ENCODE measurements at places on chromosomes 11 and 22.

- DNase-seq: no peak
These were observed 25.8 kb downstream of the ART5 start for GRCh38 chr11:3615998-3616397.

DNA sequence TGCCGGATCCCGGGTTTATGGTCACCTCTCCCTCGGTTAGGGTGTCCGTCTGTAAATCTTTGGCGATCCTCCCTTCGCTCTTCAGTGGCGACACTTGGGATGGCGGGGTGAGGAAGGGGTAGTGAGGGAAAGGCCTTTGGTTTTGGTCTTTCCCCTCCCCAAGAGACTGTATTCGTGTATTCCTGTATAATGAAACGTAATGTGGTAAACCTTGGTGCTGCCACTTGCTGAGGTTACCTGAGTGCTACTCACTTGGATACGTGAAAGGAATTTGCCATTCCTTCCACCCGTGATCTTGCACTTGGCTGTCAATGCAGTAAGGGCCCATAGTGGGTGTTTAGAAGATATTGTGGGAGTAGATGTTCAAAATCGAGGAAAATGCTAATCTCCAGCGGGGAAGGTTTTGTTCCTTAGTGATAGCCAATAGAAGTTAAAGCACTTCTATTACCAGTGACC, 578 bp upstream of the NUP160 start:
- no peak for DNase-seq

DNA sequence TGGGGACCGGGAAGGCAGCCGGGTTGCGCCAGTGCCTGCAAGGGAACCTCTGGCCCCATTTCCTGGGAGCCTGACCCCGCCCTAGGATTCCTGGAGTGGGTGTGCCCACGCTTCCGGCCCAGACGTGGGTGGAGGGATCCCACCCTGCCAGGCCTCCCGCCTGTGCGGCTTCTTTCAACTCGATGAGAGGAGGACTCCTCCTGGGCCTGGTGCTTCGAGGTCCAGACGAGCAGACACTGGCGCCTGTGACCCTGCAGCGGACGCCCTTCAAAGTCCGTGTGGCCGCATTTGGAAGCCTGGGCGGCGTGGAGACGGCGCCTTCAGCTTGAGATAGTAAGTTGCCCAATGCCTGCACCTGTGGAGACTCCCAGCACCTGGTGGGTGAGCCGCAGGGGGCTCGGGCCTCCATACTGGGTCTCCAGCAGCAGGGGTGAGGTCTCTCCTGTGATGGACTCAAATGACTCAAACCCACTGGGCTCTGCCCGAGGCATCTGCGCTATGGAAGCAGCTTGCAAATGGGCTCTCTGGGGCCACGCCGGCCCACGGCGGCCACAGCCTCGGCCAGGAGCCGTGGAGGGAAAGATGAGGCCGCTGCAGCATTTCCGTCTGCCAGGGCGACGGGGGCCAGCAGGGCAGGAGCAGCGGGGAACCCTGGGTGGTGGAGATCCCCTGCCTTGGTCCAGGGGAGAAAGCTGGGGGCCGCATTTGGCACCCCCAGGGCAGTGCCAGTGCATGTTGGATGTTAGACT, 64.3 kb upstream of the PPARA start:
- DNase-seq: no peak

DNA sequence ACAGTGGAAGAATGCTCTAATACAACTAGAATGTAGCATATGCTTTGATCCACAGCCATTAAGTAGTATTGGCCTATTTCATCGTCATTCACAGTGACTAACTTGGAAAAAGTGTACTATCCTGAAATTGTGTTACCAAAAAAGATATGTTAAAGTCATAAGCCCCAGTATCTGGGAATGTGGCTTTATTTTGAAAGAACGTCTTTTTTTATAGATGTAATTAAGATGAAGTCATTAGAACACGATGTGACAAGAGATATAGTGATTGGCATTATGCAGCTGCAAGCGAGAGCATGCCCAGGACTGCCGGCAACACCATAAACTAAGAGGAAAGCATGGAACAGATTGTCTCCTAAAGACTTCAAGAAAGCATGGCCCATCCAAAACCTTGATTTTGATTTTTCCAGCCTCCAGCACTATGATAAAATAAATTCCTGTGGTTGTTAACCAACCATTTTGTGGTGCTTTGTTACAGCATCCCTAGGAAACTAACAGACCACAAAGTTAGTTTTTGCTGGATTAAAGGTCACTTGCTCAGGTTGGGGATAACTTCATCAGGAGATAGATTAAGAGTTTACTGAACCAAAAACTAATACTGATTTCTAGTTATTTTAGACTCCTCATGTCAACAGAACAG, 870.6 kb upstream of the LRRC4C start:
- no peak for DNase-seq

DNA sequence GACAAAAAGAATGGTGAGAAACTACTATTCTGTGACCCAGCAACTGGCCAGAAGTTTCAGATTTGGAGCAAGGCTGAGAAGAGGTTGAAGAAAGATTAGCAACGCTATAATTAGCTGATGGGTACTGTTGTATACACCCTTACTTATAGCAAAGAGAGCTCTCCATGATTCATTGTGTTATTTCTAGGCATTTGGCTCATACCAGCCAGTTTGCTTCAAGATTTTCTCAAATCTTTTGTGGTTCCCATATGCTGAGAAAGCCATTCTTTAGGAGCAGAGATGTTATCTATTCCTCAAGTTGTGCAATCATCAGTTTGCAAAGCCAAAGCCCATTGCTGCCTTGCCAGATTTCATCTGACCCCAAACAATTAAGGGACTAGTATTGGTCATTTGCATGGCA, 179.4 kb downstream of the ETS1 start:
- no peak for DNase-seq

GRCh38 chr11:8706673-8707432, 24.3 kb downstream of the RPL27A start:
- no peak for DNase-seq

GRCh38 chr11:297586-298405, 1.5 kb downstream of the IFITM5 start:
- peak; percentile 80 for DNase-seq

DNA sequence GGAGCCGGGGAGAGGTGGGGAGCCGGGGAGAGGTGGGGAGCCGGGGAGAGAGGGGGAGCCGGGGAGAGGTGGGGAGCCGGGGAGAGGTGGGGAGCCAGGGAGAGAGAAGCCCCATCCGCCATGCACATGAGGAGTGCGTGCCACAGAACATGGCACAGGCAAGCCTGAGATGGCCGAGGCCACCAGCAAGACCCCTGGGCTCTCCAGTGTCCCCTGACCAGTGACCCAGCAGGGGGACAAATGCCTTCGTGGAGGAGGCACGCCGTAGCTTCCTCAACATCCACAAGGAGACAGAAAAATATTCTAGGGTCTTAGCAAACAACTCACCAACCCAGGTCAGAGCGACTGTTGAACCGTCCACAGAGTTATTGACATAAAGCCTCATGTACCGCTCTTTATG, 618.8 kb downstream of the TBC1D22A start:
- no peak for DNase-seq

GRCh38 chr11:85827748-85828639, 17.1 kb upstream of the SYTL2 start:
- DNase-seq: no peak

DNA sequence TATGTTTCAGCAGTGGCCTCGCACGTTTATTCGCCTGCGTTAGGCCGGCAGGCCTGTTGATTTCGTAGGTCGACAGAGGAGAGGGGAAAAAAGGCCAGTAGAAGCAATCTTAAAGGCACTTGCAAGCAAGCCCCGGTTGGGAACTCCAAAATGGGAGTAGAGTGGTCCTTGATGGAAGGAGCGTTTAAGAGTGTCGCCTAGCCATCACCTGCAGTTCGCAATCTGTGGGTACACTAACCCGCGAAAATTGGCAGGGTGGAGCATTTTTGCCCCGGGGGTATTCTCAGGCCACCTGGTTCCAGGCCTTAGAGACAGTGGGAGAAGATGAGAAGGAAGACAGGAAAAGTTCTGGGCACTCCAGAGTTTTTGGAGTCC, 1.1 kb downstream of the EWSR1 start:
- DNase-seq: no peak

DNA sequence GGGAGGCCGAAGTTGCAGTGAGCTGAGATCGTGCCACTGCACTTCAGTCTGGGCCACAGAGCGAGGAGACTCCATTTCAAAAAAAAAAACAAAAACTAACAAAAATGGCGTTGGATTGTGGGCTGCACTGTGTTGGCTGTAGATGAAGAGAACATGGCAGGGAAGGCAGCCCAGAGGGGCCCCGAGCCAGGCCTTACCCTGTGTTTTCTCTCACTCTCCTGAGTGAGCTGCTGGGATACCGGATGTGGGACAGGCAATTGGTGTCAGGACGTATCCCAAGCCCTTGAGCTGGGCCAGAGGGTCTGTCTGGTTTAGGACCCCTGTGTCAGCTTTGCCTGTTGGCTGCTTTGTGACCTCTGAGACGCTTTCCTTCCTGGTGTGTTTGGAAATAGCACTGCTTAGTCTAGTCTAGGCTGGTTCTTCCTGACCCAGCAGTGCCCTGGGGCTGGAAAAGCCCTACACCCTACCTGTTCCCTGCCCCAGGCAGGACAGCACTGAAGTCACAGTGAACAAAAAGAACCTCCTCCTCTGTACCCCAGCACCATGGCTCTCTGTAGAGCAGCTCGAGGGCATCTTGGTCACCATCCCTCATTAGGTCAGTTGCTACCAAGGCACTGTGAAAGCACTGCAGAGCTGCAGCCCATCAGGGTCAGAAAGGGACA, 17.8 kb downstream of the CHADL start:
- DNase-seq: no peak

DNA sequence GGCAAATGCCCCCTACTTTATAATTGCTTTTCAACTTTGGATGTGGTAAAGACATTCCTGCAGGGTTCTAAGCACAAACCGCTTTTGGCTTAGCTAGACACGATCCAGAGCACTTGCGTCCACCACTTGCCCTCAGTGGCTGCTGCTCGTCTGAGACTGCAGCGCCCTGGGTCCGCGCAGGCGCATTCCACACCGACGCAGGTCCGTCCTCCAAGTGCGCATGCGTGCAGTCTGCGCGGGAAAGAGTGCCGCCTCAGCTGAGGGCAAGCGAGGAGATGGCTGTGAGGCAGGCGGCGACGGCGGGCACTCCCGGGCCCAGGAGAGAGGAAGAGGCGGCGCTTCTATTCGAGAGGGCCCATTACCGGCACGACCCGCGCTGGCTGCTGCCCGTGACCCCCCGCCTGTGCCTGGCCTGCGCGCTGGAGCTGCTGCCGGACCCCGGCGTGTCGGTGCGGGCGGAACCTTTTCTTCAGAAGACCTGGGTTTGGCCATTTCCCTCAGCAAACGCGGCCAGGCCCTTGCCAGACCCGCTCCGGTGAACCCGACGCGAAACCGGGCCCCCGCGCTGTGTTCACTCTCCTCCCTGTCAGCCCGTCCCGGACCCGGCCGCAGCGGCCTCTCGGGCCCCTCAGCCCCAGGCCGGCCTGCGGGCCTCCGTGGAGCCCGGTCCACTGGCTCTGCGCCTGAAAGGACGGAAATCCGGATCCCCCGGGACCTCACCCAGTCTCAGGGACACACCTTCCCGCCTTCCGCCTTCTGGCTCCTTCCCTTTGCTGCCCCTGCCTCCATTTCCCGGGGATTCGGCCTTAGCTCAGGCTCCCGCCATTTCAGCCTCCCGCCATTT, at the start of gene MEI1:
Gene MEI1, plus strand, starts transcription at position 240 of the 844 bp plus-strand sequence. Its CDS starts 36 bp downstream, at position 276.
- peak; percentile 91 for DNase-seq

GRCh38 chr11:123505546-123506299, 75.7 kb downstream of the GRAMD1B start:
- DNase-seq: no peak

DNA sequence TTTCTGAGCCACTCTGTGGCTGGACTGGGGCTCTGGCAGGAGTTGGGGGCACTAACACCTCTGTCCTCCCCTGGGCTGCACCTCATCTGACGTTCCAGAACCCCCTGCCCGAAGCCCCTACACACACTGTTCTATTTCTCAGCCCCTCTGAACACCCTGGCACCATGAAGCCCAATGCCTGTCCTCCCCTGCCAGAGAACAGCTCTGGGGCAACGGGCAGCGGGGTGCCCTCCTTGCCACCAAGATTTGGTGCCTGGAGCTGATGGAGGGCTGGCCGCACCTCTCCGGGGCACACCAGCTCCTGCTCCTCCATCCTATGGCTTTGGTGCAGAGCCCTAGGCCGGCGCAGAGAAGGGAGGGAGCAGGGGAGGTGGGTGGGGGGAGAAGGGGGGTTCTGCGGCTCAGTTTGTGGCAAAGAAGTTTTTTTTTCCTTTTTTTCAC, 16.3 kb downstream of the DUSP8 start:
- DNase-seq: no peak

- DNase-seq: no peak
These were observed 83.9 kb downstream of the OR5AK2 start for GRCh38 chr11:57072640-57073039.

- DNase-seq: peak; percentile 78
These were observed 2.8 kb upstream of the LZTR1 start for GRCh38 chr22:20979243-20979809.

DNA sequence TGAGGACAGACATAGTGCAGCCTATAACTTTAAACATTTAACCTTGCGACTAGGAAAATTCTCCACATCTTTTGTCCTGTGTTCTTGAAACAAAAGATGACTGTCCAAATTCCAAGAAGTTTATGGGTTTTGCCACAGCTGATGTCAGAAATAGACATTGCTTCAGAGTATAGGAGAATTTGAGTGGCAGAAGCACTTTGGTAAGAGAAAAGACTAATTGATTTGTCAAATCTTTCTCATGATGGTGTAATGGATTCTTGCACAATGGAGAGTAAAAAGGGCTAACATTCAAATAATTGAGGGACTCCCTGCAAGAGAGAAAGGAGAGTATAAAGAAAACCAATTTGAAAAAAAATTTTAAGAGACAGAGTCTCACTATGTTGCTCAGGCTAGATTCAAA, 25.3 kb downstream of the C11orf58 start:
- DNase-seq: no peak

All from activated naive CD8-positive, alpha-beta T cell treated with anti-CD3 and anti-CD28 coated beads for 36 hours (primary cell).